ENCODE measurements at places on chromosomes 11 and 22. TPM values are rescaled to one million over a fixed set of nuclear protein-coding genes. Genes with fewer than 3 reads are reported as not detected.

- no peaks in the 10 kb centered on the region for H3K27me3 ChIP-seq
- H3K27ac ChIP-seq, result no peak overlapping the region
- no peak for DNase-seq
Measured at GRCh38 chr11:93988455-93988854, 32.7 kb upstream of the HEPHL1 start.

- no peak for DNase-seq
- no peaks in the 10 kb centered on the region for H3K4me1 ChIP-seq
- H3K4me3 ChIP-seq, result no peak overlapping the region
- H3K27ac ChIP-seq, result no peak overlapping the region
- no peaks in the 10 kb centered on the region for H3K36me3 ChIP-seq
Measured at GRCh38 chr11:20154381-20154780, 5.9 kb downstream of the DBX1 start.

- H3K27me3 ChIP-seq, result no peaks in the 10 kb centered on the region
- DNase-seq, result peak; percentile 54
- H3K27ac ChIP-seq, result no peak overlapping the region
- H3K4me1 ChIP-seq, result no peaks in the 10 kb centered on the region
- no peaks in the 10 kb centered on the region for H3K36me3 ChIP-seq
- no peak overlapping the region for H3K4me3 ChIP-seq
Measured at GRCh38 chr11:21625982-21626381, 566.9 kb upstream of the ANO5 start.

- H3K4me3 ChIP-seq, result no peak overlapping the region
- peaks cover 2% of the 10 kb centered on the region for H3K36me3 ChIP-seq
- DNase-seq, result no peak
- H3K27me3 ChIP-seq, result no peaks in the 10 kb centered on the region
- no peaks in the 10 kb centered on the region for H3K4me1 ChIP-seq
Measured at GRCh38 chr11:70315716-70316115, 45.2 kb downstream of the PPFIA1 start.

- no peak overlapping the region for H3K4me3 ChIP-seq
- no peaks in the 10 kb centered on the region for H3K27me3 ChIP-seq
- H3K4me1 ChIP-seq, result no peaks in the 10 kb centered on the region
Measured at GRCh38 chr22:16847271-16847670, 22.1 kb upstream of the XKR3 start.

DNA sequence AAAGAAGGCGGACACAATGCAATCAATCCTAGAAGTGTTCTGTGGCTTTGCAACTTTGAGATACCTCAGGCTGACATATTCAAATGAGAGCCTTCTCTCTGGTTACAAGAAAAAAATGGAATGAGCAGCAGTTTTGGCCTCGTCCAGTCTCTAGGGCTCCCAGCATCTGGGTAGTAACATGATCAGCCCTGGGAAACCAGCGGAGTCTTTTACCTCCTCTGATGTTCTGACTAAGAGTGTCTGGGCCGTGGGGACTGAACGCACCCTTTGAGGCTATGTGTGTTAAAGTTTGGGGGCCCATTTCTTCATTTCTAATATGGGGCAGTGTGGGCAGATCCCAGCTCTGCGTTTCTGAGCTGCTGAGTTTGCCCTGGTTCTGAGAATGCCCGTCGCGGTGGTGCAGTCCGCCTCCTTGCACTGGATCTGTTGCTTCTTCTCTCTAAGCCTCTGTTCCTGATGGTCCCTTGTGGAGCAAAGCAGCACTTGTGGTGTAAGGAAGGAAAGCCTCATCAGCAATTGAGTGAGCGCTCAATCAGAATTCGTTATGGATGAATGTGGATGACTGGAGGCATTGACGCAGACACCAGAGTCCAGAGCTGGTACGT lies 8.1 kb downstream of the PARVB start:
- no peak overlapping the region for H3K4me3 ChIP-seq
- H3K4me1 ChIP-seq, result no peaks in the 10 kb centered on the region
- no peak overlapping the region for H3K27ac ChIP-seq
- no peaks in the 10 kb centered on the region for H3K36me3 ChIP-seq
- no peaks in the 10 kb centered on the region for H3K27me3 ChIP-seq

- DNase-seq, result no peak
- H3K4me1 ChIP-seq, result no peaks in the 10 kb centered on the region
- no peaks in the 10 kb centered on the region for H3K27me3 ChIP-seq
- H3K4me3 ChIP-seq, result no peak overlapping the region
- H3K27ac ChIP-seq, result no peak overlapping the region
Measured at GRCh38 chr11:132704781-132705375, 827.4 kb downstream of the OPCML start.

DNA sequence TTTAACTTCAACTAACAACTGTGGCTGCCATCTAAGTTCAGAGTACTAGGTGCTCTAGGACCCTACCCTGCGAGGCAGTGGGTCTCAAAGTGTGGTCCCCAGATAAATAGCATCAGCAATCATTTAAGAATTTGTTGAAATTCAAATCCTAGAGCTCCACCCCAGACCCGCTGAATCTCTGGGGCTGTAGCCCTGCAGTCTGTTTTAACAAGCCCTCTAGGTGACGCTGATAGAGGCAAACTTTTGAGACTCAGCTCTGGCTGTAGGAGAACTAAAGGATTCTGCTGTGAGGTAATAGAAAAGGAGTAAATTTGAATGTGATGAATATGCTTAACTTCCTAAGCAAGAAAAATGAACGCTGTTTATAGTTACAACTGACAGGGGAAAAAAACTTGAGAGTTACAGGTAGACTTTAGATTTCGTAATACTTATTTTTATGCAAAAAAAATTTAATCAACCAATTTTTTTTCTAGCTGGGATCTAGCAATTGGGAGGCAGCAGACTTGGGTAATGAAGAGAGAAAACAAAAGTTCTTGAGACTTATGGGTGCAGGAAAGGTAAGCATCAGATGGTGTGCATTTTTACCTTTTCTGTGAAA lies 5.8 kb downstream of the C11orf58 start:
- no peaks in the 10 kb centered on the region for H3K36me3 ChIP-seq
- DNase-seq, result no peak
- no peak overlapping the region for H3K27ac ChIP-seq
- no peak overlapping the region for H3K4me3 ChIP-seq
- H3K4me1 ChIP-seq, result peaks cover 3% of the 10 kb centered on the region

- H3K4me3 ChIP-seq, result peak within 1 kb of the TSS; percentile 28
- no peaks in the 10 kb centered on the region for H3K4me1 ChIP-seq
Measured at GRCh38 chr11:35419184-35419829, at the start of gene SLC1A2. TSS of gene SLC1A2 (minus strand) at chr11:35419558. CDS start at chr11:35418966, 592 bp downstream.

DNA sequence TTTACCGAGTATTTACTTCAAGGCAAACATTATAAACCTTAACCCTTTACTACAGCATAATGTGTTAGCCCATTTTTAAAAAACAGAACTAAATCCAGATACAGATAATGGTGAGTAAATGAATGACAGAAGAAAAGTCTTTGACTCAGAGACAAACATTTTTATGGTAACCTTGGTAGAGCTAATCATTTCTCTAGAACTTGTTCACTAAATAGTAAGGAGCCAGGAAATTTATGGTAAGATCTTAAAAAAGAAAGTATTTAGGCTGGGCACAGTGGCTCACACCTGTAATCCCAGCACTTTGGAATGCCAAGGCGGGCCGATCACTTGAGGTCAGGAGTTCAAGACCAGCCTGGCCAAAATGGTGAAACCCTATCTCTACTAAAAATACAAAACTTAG lies 11.5 kb upstream of the FUT4 start:
- no peak for DNase-seq
- H3K27me3 ChIP-seq, result no peaks in the 10 kb centered on the region
- no peaks in the 10 kb centered on the region for H3K36me3 ChIP-seq
- no peak overlapping the region for H3K27ac ChIP-seq
- H3K4me3 ChIP-seq, result no peak overlapping the region

- DNase-seq, result no peak
- H3K27me3 ChIP-seq, result no peaks in the 10 kb centered on the region
- no peaks in the 10 kb centered on the region for H3K36me3 ChIP-seq
- H3K4me1 ChIP-seq, result no peaks in the 10 kb centered on the region
- no peak overlapping the region for H3K4me3 ChIP-seq
Measured at GRCh38 chr11:126518972-126519690, 163.6 kb downstream of the ST3GAL4 start.

GRCh38 chr11:26507229-26507628 lies 64.8 kb downstream of the MUC15 start:
- no peaks in the 10 kb centered on the region for H3K36me3 ChIP-seq
- no peak overlapping the region for H3K4me3 ChIP-seq
- no peaks in the 10 kb centered on the region for H3K27me3 ChIP-seq
- DNase-seq, result no peak
- no peak overlapping the region for H3K27ac ChIP-seq

DNA sequence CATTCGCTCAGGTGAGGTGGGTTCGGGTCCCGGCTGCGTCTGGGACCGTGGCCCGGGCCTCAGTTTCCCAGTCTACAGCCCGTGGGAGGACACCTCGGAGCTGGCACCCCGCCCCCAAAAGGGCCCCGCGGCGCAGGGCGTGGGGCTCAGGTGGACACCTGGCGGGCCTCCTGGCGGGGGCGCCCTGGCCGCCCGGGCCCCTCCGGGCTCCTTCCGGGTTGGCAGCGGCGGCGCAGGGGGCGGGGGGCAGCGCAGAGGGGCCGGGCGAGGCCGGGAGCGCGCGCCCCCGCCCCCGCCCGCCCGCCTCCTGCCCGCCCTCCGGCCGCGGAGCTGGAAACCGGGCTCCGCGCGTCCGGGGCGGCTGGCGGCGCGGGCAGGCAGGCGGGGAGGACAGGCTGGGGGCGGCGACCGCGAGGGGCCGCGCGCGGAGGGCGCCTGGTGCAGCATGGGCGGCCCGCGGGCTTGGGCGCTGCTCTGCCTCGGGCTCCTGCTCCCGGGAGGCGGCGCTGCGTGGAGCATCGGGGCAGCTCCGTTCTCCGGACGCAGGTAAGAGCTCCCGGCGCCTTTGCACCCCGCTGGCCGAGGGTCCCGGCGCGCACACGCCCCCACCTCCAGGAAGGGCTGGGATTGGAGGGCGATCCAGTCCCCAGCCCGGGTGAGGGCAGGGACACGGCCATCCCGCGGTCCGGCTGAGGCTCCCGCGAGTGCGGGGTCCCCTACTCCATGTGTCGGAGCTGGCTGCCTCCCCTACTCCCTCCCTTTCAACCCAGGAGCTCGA lies at the start of gene EMID1:
EMID1 (plus strand) TSS at position 303 of the 778 bp plus-strand sequence; CDS start at position 446, 143 bp downstream.
- no peaks in the 10 kb centered on the region for H3K4me1 ChIP-seq
- no peaks in the 10 kb centered on the region for H3K27me3 ChIP-seq
- no peaks in the 10 kb centered on the region for H3K36me3 ChIP-seq

- no peak overlapping the region for H3K4me3 ChIP-seq
- no peak for DNase-seq
- H3K36me3 ChIP-seq, result peaks cover 3% of the 10 kb centered on the region
- H3K27me3 ChIP-seq, result no peaks in the 10 kb centered on the region
Measured at GRCh38 chr11:59802639-59803176, 7.9 kb downstream of the MRPL16 start.

- no peak for DNase-seq
- H3K4me1 ChIP-seq, result no peaks in the 10 kb centered on the region
- H3K4me3 ChIP-seq, result no peak overlapping the region
- H3K36me3 ChIP-seq, result no peaks in the 10 kb centered on the region
Measured at GRCh38 chr11:32273931-32274330, 161.4 kb downstream of the WT1 start.

- no peaks in the 10 kb centered on the region for H3K27me3 ChIP-seq
- no peaks in the 10 kb centered on the region for H3K36me3 ChIP-seq
- H3K4me3 ChIP-seq, result no peak overlapping the region
Measured at GRCh38 chr11:61534025-61534932, 25.7 kb downstream of the LRRC10B start.

DNA sequence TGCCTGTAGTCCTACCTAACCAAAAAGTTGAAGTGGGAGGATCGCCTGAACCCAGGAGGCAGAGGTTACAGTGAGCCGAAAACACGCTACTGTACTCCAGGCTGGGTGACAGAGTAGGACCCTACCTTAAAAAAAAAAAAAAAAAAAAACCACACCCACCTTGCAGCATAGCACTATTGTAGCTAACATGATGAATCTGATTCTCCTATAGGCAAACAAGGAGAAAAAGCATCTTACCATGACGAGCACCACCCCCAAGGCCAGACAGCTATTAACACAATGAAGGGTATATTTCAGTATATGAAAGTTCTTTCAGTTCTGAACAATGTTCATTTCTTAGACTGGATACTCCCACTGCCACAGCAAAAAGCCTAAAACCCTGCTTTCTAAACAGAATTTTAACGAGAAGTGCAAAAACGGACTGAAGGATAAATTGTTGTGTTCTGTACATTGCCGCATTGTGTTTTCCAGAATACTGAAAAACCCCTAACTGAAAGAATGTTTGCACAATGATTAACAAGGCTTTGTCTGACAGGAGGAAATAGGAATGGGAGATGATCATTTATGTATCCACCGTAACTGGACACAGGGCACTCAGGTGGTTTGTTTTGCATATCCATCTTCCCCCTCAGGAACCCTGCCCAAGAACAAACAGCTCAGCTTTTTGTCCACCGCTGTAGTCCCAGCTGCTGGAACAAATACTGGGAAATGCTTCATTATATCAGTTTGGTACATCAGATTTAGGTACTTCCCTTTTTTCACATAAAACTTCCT lies 8.9 kb downstream of the PISD start:
- peaks cover 2% of the 10 kb centered on the region for H3K36me3 ChIP-seq
- H3K4me1 ChIP-seq, result no peaks in the 10 kb centered on the region
- no peaks in the 10 kb centered on the region for H3K27me3 ChIP-seq
- H3K4me3 ChIP-seq, result no peak overlapping the region
- H3K27ac ChIP-seq, result no peak overlapping the region

- no peaks in the 10 kb centered on the region for H3K36me3 ChIP-seq
- H3K27ac ChIP-seq, result no peak overlapping the region
- no peaks in the 10 kb centered on the region for H3K27me3 ChIP-seq
- no peak for DNase-seq
- no peaks in the 10 kb centered on the region for H3K4me1 ChIP-seq
- no peak overlapping the region for H3K4me3 ChIP-seq
Measured at GRCh38 chr22:49051491-49052022, 776.1 kb downstream of the BRD1 start.

DNA sequence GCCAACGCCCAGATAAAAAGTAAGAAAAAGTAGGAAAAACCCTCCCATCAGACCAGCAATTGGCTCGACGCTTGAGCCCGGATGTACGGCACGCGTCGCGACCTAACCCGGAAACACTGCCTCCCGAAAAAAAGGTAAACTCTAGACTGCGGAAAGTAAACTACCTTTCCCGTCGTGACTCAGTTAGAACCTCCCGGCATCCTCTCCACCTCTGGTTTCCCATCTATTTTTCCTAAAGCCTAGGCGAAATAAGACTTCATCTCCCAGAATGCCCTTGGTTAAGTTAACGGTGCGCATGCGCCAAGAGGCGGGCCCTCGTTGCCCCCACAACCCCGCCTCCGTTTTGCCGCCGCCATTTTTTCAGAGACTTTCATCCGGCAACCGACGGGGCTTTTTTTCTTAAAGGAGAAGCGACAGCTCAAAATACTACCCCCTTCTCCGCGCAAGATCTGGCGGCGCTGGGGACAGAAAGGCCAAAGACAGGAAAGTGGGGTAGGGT lies 678 bp upstream of the ZFP91 start:
- H3K27ac ChIP-seq, result peak overlapping the region; percentile 97
- H3K4me3 ChIP-seq, result peak overlapping the region; percentile 85
- no peaks in the 10 kb centered on the region for H3K27me3 ChIP-seq
- no peaks in the 10 kb centered on the region for H3K36me3 ChIP-seq

- no peak overlapping the region for H3K27ac ChIP-seq
- no peaks in the 10 kb centered on the region for H3K27me3 ChIP-seq
- H3K4me1 ChIP-seq, result no peaks in the 10 kb centered on the region
- DNase-seq, result no peak
- no peak overlapping the region for H3K4me3 ChIP-seq
Measured at GRCh38 chr11:128345316-128345715, 242.0 kb downstream of the ETS1 start.

- H3K4me1 ChIP-seq, result no peaks in the 10 kb centered on the region
- no peaks in the 10 kb centered on the region for H3K36me3 ChIP-seq
- H3K4me3 ChIP-seq, result no peak overlapping the region
- peak; percentile 83 for DNase-seq
- H3K27ac ChIP-seq, result no peak overlapping the region
Measured at GRCh38 chr11:134045799-134046635, 22.9 kb upstream of the JAM3 start.

PRODH gene
- 2.3 TPM for polyA plus RNA-seq

LMO2 gene
- 50.8 TPM for polyA plus RNA-seq

RASSF7 gene
- 8.4 TPM for polyA plus RNA-seq

CARD10 gene
- 8.8 TPM for polyA plus RNA-seq

All from aorta (tissue), 5 donors.